ENCODE measurements at places on chromosomes 5 and 9.

- no peak for DNase-seq
Measured at GRCh38 chr9:112914524-112914923, 23.8 kb upstream of the SLC46A2 start.

- no peak for DNase-seq
Measured at GRCh38 chr9:26237256-26237655, 559.0 kb upstream of the TUSC1 start.

DNA sequence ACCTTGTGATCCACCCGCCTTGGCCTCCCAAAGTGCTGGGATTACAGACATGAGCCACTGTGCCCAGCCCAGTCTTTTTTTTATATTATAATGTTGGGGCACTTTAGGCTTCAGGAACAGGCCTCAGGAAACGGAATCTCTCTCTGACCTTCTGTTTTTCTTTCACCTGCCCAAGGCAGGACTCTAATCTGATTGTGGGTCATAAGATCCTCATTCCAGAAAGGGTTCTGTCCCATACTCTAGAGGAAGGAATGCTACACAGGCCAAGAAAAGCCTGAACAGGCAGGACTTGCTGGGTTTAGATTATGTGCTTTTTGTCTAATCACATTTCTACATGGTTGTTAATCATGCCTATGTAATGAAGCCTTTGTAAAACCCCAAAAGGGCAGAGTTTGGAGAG, 1.8 kb upstream of the CCL28 start:
- DNase-seq, result no peak

- no peak for DNase-seq
Measured at GRCh38 chr5:68762201-68762600, 331.6 kb upstream of the SLC30A5 start.

- DNase-seq, result no peak
Measured at GRCh38 chr5:122789461-122790171, 14.7 kb downstream of the SNX2 start.

DNA sequence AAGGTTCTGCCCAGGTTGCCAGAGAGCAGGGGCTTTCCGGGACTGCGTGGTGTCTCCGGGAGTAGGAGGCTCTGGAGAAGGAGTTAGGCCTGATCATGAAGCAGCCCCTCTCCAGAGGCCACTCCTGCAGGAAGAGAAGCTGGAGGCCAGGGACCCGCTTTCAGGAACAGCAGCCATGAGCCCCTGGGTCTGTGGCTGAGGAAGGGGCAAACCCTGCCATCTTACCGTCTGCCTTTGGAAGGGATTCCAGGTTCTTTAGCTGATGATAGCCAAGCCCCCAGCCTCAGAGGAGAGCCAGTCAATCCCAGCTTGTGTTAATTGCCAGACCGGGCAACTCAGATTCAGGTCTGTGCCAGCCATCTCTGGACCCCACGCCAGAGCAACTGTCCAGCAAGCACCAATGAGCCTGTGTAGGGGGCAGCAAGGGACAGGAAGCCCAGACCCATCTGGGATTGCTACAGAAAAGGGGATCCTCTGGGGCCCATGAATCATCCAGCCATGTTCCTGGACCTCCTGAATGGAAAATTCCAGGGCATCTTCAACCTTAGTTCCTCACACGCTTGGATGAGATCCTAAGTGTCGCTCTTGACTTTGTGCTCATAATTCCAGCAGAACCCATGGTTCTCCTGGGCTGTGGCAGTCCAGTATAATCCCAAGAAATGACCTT, 42.7 kb upstream of the MVB12B start:
- no peak for DNase-seq

GRCh38 chr9:120861935-120862334, 15.1 kb downstream of the PHF19 start:
- DNase-seq, result no peak

DNA sequence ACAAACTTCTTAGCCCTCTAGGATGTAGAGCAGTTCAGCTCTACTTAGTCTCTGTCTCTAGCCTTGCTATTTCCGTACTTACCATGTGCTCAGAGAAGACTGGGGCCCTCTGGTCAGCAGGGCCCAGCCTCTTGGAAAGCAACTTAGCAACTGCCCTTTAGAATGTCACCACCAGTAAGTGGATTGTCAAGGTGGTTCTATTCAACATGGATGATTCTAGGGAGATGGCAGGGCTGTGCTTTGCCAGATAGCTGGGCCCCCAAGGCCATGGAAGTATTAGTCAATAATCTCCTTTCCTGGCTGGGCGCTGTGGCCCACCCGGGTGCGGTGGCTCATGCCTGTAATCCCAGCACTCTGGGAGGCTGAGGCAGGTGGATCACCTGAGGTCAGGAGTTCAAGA, 177.6 kb upstream of the MVB12B start:
- no peak for DNase-seq

DNA sequence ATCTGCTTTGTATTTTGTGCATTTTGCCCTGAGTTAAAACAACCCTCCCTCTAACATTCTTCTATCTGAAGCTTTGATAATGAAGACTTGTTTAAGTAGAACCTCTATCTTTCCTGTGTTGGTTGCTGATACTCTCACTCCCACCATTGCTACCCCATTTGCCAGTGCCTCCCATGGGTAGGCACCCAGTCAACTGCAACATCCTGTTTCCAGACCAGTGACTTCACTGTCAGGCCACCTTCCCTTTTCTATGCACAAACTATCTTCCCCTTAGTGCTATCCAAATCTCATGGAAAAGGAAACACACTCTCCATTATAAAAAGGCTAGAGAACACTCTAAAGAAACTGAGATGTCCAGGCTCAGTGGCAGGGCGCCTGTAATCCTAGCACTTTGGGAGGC, 5.6 kb upstream of the IARS1 start:
- DNase-seq, result no peak

DNA sequence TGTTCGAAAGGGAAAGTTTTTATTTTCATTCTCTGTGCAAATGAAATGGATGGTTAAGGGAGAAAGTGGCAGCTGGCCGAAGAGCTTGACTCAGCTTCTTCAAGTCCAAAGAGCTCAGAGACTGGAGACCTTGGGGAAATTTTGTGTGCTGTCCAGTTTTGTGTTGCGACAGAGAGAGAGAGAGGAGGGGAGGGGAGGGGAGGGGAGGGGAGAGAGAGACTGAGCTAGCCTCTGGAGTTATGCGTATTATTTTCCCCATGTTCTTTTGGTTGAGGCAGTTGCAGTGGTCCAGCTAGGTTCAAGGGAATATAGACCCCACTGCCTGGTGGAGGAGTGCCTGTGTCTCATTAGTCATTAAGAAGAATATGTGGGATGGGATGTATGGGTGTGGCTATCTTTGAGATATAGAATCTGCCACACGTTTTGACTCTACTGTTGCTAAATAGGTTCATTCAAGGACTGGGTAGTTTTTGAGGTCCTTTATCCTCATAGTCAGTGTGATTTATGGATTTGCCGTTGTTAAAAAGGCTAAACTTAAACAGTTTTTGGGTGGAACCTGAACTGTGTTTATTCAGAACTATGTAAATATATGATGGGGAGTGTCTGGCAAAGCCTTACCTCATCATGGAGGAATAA, 69.7 kb downstream of the ARHGAP26 start:
- DNase-seq, result no peak

DNA sequence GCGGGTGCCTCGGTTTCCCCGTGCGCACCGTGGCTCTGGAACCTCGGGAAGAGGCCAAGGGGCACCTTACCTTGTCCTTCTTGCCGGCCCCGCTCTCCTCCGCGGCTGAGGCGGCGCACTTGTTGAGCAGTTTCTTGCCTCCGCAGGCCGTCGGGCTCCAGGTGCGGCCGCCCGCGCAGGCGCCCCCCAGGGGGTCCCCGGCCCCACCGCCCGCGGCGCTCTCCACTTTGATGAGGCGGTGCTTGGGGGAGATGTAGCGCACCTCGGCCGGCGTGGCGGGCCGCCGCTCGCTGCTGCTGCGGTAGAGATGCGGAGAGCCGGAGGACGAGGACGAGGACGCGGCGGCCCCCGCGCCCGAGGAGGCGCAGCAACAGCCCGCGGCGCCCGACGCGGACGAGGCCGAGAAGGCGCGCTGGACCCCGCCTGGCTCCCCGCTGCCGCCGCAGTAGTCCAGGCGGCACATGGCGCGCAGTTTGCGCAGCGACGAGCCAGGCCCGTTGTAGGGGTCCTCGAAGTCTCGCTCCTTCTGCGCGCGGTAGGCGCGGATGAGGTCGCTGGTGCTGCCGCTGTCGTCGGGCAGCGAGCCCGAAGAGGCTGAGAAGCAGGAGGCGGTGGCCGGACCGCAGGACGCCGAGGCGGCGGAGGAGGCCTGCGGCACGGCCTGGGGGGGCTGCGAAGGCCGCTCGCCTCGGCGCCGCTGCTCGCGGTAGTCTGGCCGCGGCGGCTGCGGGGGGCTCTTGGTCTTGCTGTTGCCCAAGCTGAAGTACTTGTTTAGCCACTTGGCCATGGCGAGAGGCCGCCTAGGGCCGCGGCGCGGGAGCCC, 957 bp downstream of the SHB start:
- no peak for DNase-seq
